ENCODE measurements at places on chromosomes 12 and 14.
A peak's percentile ranks its signal among the peaks of the same experiment; 100 is the strongest.

DNA sequence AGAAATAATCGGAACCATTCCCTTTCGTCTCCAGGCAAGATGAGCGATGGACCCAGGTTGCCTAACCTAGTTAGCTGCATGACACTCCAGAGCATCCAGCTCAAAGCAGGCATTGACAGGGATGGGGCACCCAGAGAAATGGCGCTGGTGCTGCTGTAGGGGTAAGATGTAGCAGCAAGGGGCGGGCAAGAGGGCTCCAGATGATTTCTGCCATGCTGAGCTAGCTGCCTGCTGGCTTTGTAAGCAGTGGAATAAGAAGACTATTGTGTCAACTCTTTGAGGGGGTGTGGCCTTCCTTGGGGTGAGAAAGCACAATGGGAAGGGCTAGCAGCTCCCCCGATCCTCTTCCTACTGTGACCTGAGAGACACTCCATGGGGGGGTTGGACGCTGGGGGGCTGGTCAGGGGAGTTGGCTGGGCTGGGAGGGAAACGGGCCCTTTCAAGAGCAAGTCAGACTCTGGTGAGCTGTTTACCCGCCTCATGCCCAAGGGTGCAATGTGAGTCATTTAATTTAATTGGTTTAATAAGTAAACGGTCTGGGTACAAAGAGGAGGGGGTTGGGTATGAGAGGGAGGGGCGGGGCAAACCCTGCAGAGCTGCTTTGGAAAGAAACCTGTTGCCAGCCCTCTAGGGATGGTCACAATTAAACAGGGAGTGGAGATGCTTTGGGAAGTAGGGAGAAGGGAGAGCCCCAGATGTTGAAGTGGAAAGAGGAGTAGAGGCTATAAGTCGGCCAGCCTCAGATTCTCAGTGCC, 50.5 kb downstream of the B4GALNT3 start:
- no peak for DNase-seq

DNA sequence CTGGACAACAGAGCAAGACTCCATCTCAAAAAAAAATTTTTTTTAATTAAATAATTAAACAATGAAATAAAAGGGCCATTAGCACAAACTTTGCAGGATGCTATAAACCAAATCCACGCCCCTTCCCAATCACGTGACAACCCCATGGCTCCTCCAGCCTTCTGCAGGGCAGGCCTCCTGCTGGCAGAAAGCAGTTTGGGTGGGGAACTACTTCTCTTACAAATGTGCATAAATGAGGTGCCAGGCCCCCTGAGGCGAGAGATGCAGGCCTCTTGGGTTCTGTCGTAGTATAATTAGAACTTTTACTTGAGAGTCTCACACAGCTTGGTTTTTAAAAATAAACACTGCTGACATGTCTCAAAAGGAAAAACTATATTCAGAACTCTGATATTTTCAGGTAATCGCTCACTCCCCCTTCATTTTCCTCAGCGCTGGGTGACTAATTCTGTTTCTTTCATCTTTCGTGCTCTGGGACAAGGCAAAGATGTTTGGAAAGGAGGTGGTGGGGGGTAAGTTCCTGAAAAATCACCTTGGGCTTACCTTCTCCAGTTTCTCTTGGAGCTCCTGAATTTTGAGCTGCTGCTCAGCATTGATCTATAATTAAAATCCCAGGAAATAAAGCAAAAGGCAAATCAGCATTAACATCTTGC, 101.7 kb downstream of the CIT start:
- DNase-seq, result no peak

DNA sequence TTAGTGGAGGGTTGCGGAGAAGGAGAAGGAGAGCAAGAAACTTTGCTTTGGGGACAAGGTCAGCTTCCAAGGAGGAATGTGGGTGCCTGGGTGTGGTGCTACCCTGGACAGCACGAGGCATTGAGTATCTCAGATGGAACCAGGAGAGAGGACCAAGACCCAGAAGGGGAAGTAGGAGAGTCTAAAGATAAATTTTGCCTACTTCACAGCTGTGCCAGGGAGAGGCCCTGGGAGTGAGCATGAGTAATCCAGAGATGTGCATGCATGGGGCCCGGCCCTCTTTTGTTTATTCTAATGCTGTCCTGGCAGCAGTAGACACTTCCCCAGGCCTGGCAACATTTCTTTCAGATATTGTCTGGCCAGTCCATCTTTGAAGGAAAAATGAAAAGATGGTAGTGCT, 49.5 kb upstream of the GNPNAT1 start:
- no peak for DNase-seq

GRCh38 chr12:53499266-53500141, at the start of gene MAP3K12:
Gene MAP3K12, minus strand, starts transcription at chr12:53499458. Its CDS starts 12,067 bp downstream, at chr12:53487391.
- DNase-seq, result peak; percentile 55

GRCh38 chr12:20865873-20866272, 55.4 kb downstream of the SLCO1B3 start:
- no peak for DNase-seq

DNA sequence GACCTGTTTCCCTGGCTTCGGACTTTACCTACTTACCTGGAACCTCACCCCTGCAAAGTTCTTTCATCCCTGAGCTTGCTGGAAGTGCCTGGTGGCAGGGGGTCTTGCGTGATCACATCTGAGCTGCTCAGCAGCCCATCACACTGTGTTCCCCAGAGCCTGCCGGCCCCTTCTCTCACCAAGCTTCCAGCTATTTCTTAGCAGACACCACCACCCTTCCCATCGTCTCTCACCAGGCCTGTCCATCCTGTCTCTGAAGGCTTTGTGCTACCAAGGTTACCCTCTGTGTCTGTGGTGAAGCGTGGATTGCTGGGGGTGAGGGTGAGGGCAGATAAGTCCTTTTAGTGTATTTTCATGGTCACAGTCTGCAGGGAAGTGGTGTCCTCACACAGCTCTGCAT, 78.8 kb upstream of the NRXN3 start:
- DNase-seq, result no peak
